ENCODE measurements at places on chromosomes 16 and 17. TPM values are rescaled to one million over a fixed set of nuclear protein-coding genes. Genes with fewer than 3 reads are reported as not detected.

DNA sequence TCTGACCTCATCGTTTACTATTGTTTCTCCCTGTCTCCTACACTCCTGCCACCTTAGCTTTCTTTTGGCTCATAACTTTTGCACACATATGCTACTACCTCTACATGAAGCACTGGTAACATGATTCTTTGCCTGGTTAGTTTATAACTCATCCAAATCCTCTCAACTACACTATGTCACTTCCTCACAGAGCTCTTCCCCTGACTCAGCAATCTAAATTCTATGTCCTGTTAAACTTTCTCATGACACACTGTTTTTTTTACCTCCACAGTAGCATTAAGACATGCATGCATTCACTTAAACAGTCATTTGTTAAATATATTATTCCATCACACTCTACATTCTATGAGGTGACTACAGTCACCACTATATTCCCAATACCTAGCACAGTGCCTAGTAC lies 19.7 kb downstream of the APPBP2 start:
- H3K36me3 ChIP-seq = no peaks in the 10 kb centered on the region
- no peaks in the 10 kb centered on the region for H3K4me1 ChIP-seq
- H3K27me3 ChIP-seq = no peaks in the 10 kb centered on the region
- no peak overlapping the region for H3K4me3 ChIP-seq

- H3K4me1 ChIP-seq = no peaks in the 10 kb centered on the region
- H3K4me3 ChIP-seq = no peak overlapping the region
- H3K27ac ChIP-seq = no peak overlapping the region
- peaks cover 9% of the 10 kb centered on the region for H3K27me3 ChIP-seq
- no peak for DNase-seq
- H3K36me3 ChIP-seq = no peaks in the 10 kb centered on the region
Measured at GRCh38 chr16:5580296-5580695, 482.7 kb upstream of the EEF2KMT start.

GRCh38 chr16:56288019-56288418 lies 96.7 kb downstream of the GNAO1 start:
- H3K27me3 ChIP-seq = no peaks in the 10 kb centered on the region
- no peaks in the 10 kb centered on the region for H3K4me1 ChIP-seq
- no peak overlapping the region for H3K27ac ChIP-seq
- no peak for DNase-seq

PROCA1 gene
- total RNA-seq = 4.4 TPM

SERPINF2 gene
- total RNA-seq = 140 TPM

ELMO3 gene
- total RNA-seq = 18.7 TPM

SPATA32 gene
- total RNA-seq = not detected

KRTAP9-2 gene
- not detected for total RNA-seq

DNA sequence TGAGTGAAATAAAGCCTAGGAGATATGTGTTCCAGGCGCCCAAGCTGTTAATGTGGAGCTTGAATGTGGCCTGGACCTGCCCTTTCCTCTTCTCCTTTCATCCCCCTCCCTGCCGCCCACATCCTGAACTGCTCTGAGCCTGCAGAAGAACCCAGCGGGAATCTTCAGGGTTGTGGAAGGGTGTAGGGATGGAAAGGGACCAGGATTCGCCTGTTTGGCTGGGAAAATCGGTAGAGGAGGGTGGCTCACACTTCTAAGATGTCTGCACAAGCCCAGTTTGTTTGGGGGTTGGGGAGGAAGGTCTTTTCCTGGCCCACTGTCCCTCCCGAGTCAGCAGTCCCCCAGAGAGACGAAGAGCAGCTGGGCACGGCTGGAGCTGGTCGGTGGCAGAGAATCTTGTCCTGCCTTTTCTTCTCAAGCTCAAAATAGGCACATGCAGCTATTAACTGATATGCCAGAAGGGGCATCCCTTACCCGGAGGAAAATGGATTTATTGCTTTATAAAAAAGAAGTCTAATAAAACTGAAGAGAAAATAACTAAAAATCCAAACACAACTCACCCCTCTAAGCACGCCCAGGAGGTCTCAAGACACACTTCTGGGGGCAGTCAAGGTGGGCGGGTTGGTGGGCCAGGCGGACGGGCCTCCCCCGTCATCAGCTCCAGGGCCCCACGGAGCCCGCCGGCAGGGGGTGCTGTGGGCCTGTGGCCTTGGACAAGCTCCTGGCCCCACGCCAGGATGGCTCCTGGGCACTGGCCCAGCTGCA lies 11.5 kb upstream of the PITPNA start:
- H3K4me1 ChIP-seq = peaks cover 9% of the 10 kb centered on the region
- no peaks in the 10 kb centered on the region for H3K27me3 ChIP-seq
- H3K4me3 ChIP-seq = no peak overlapping the region
- peak; percentile 94 for DNase-seq
- no peak overlapping the region for H3K27ac ChIP-seq

GP1BA gene
- total RNA-seq = not detected

- no peaks in the 10 kb centered on the region for H3K27me3 ChIP-seq
- H3K4me1 ChIP-seq = peaks cover 7% of the 10 kb centered on the region
- no peak for DNase-seq
- H3K27ac ChIP-seq = no peak overlapping the region
- H3K4me3 ChIP-seq = no peak overlapping the region
- no peaks in the 10 kb centered on the region for H3K36me3 ChIP-seq
Measured at GRCh38 chr17:80102664-80103448, 1.5 kb downstream of the GAA start.

NPIPA7 gene
- total RNA-seq = 11.2 TPM

DNA sequence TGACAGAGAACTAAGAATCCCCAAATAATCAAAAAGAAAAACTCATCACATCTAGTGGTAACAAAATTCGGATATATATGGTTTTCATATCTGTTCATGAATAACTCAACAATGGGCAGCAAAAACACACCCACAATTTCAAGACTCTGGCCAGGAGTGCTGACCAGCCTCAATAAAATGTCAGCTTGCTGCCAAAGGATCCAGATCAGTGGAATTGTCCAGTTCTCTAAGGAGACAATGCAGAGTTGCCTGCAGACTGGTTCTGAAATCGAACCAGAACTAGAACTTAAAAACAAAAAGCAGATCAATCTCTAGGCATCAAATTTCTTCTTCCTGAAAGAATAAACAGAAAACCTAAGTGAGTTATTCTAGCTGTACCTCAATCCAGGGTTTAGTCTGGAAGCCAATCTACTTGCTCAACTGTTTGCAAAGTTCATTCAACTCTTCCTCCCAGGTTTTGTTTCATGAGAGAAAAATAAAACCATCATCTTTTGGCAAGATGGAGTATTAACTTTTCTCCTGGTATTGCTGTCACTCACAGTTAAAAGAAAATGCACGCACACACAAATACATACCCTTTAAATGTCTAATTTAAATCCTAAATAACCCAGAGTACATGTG lies 61.0 kb downstream of the CFDP1 start:
- no peak overlapping the region for H3K4me3 ChIP-seq
- no peak for DNase-seq
- no peaks in the 10 kb centered on the region for H3K27me3 ChIP-seq
- H3K36me3 ChIP-seq = no peaks in the 10 kb centered on the region

TAF1C gene
- total RNA-seq = 30.2 TPM
